Posterior cingulate gyrus (tissue), 11 donors: ENCODE measurements at places on chromosomes 6 and 20.

- DNase-seq: no peak
Measured at GRCh38 chr6:16496991-16497801, 258.8 kb downstream of the GMPR start.

GRCh38 chr6:5752391-5752680 is 254.4 kb downstream of the NRN1 start:
- no peak for DNase-seq

DNA sequence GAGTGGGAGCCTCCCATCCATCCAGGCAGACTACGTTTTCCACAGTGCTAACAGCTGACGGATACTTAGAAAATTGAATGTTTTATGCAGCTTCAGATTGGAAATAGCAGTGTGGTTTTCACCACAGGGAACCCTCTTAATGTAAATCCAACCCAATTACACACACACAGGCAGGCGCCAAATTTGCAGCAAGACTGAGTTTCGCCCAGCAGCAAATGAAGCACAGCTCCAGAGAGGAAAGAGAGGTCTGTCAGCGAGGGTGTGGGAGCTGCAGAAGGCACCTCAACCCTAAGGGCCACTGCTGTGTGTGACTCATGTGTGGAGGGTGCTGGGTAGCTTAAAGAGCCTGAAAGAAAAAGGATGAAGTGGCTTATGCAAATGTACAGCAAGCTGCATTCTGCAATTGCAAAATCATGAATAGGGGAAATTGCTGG is 365.7 kb downstream of the MAFB start:
- no peak for DNase-seq

- no peak for DNase-seq
Measured at GRCh38 chr6:167719920-167720319, 106.8 kb upstream of the AFDN start.

- no peak for DNase-seq
Measured at GRCh38 chr20:62768551-62769287, 27.6 kb upstream of the MRGBP start.

GRCh38 chr6:106398621-106399020 is 38.1 kb downstream of the CRYBG1 start:
- DNase-seq: no peak
